ENCODE measurements at places on chromosomes 7 and 10.

DNA sequence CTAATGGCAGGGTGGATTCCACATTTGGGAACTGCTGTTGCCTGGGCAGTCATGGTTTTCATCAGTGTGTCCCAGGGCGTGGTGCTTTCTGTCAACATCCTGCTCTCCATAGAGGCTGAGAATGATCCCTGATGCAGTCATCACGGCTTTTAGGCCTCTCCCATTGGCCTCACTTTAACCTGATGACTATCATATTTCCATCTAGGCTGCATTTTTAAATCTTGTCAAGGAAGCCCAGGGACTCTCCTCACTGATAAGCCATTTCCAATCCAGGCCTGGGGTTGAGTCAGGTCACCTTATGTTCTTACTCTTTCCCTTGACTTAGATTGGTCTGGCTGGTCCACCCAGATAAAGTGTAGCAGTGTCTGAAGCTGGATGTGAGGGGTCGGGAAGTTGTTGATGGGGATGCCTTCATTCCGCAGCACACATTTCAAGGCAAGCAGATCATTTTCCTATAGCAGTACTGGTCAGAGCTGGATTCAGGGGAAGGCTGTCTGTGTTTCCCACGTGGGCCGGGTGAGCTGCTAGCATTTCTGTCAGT is 177.0 kb downstream of the AUTS2 start:
- no peak for DNase-seq

- DNase-seq: no peak
Measured at GRCh38 chr10:86123715-86124114, 242.9 kb downstream of the GRID1 start.

DNA sequence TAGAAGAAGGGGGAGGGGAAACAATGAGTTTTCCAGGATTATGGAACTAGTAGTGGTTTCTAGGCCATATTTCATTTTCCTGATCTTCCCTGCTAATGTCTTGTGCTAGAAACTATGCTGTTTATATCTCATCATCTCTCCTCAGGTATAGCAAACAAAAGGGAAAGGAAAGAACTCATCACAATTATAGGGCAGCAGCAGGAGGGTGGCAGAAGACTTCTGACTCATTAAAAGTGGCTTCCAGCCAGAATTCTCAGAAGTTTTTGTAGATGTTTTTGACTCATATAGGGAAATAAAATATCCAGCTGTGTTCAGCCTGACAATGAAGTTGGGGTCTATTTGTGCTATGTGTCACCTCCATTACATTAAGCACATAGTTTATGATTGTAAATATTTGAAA is 6.5 kb downstream of the AHR start:
- DNase-seq: no peak

GRCh38 chr7:11153694-11154093 is 180.0 kb downstream of the PHF14 start:
- DNase-seq: no peak

DNA sequence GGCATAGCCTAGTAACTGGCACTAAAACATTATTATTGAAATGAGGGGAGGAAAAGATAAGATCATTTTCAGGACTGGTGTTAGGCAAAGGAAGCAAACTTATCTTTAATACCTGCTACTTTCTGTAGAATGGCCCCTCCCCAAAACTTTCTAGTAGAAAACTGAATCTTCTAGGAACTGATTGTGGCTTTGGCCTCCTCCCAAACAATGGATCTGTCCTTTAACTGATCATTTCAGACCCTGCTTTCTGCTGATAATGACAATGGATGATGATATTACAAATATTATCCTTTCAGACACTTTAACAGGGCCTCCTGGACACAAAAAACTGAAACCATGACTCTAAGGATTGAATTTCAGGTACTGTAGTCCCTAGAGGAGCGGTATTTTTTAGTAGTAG is 55.1 kb downstream of the EZH2 start:
- no peak for DNase-seq

- DNase-seq: no peak
Measured at GRCh38 chr10:59027975-59028655, 148.3 kb upstream of the PHYHIPL start.

DNA sequence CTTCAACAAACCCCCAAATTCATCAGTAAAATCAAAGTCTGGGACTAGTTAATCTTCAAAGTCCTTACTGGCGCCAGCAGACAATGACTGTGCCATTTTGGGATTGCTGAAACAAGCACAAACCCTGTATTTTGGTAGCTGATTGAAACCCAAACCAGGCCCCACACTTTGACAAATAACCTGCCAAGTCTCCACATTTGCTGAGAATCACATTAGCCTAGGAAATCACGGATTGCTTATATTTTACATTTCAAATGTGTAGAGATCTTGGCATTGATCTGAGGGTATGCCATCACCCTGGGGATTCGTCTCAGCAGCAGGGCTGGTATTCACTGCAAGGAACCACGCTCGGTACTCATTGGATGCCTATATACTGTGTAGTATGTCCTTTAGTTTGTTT is 501.1 kb downstream of the CALN1 start:
- DNase-seq: no peak

DNA sequence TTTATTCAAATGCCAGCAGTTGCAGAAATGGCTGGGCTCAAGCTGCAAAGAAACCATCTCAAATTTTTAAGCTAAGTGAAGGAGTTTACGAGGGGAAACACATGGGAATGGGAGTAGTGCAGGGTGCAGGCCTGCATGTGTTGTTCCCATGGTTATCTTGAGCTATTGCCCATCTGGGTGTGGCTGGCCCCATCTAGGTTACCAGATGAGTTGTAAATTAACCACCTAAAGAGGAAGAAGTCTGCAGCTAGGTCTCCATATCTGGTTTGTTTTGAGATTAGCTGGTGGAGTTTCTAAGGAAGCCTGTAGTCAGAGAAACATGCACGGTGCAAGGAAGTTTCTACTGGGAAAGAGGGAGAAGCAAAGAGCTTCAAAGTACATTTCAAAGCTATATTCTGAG is 23.3 kb upstream of the STEAP2 start:
- DNase-seq: no peak

GRCh38 chr7:2711895-2712675 is 24.1 kb downstream of the AMZ1 start:
- DNase-seq: no peak

DNA sequence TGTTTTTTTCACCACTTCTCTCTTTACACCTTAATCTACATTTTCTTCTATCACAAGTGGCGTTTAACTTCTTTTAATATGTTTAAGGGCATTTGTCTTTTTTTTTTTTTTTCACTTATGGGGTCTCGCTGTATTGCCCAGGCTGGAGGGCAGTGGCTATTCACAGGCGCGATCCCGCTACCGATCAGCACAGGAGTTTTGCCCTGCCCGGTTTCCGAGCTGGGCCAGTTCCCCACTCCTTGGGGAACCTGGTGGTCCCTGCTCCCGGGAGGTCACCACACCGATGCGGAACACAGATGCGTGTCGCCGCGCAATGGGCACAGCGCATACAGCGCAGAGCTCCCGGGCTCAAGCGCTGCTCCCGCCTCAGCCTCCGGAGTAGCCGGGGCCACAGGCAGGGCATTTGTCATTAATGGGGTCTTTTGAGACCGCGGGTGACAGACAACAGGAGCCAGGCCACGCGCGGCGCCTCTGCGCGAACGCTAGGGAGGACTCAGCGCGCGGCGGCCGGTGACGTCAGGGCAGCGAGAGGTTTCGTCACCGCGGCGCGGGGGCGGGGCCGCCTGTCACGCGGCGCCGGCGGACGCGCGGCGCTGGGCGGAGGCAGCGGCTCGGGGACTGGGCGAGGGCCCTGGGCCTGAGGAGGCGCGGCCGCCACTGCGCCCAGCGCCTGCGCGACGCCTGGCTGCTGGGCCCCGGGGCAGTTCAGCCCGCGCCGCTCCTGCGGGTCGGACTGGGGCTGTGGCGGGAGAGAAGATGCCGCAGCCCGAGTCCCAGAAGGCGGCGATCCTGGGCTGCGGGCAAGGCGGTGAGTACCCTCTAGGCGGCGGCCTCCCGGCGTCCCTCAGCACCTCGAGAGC is at the start of gene GALNT11:
Gene GALNT11, plus strand, starts transcription at position 598 of the 860 bp plus-strand sequence. CDS start 68,554 bp downstream, outside the sequence.
- peak; percentile 75 for DNase-seq

GRCh38 chr7:102165136-102165535 is 121.5 kb upstream of the SH2B2 start:
- DNase-seq: no peak

DNA sequence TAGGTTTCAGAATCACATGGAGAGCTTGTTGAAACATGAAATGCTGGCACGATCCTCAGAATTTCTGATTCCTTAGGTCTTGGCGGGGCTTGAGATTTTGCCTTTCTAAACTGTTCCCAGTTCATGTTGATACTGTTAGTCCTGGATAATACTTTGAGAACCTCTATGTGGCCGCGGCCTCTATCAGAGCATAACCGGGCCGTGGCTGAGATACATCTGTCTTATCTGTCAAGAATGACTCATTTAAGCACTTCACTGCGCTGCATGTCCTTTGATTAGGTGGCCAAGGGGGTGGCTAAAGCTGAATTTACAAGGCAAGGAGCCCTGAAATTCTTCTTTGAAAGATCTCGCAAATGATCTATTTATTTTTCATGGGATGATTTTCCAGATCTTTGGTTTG is 66.9 kb downstream of the GALNT17 start:
- no peak for DNase-seq

DNA sequence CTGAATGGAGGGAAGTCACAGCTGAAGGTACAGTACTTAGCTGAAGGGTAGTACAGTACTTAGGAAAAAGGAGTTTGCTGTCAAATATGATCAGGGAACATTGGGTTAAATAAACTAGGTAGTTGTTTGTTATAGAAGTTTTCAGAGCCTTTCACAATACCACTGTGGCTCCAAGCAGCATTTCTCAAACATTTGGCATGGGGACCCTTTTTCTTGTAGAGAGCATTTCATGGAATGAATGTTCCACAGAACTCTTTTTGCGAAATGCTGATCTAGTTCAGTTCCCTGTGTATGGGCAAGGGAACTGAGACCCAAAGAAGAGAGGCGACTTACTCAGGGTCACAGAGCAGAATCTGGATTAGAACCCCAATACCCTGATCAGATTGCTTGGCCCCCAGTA is 31.5 kb upstream of the DDX50 start:
- DNase-seq: no peak
